Suprapubic skin (tissue), 4 donors: ENCODE measurements at places on chromosomes 5 and 9. TPM values are rescaled to one million over a fixed set of nuclear protein-coding genes. Genes with fewer than 3 reads are reported as not detected.

DNA sequence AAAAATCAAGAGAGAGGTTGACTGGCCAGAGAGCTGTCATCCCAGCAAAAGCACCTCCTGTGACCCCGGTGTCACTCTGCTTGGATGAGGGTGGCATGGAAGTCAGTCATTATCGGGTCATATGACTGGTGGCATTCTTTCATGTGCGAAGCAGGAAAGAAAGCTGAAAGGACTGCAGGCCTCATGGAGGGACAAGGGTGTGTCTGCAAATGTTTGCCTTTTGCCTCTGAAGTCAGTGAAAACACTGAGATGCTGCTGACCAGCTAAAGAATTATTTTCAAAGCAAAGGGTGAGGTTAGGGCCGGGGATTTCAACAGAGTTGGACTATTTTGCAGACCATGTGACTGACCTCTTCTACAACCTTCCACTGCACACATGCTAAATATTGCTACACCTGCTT, 298.3 kb downstream of the CSNK1G3 start:
- no peak for DNase-seq

DNA sequence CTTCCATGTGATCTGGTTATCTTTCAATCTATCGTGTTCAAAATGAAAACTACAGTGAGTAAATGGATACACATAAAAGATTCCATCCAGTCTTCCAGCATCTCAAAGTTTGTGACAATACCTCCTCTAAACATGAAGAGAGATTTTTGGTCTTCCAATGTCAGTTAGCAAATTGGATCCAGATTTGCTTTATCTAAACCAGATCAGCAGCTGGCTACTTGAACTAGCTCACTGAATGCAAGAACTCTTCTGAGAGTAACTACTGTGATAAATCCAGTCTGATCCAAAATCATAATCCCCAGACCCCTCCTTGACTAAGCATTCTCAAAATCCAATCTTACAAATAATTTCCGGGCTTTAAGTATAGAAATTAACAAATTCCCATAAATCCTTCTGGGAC, 2177.9 kb upstream of the C9orf72 start:
- DNase-seq: no peak

DNA sequence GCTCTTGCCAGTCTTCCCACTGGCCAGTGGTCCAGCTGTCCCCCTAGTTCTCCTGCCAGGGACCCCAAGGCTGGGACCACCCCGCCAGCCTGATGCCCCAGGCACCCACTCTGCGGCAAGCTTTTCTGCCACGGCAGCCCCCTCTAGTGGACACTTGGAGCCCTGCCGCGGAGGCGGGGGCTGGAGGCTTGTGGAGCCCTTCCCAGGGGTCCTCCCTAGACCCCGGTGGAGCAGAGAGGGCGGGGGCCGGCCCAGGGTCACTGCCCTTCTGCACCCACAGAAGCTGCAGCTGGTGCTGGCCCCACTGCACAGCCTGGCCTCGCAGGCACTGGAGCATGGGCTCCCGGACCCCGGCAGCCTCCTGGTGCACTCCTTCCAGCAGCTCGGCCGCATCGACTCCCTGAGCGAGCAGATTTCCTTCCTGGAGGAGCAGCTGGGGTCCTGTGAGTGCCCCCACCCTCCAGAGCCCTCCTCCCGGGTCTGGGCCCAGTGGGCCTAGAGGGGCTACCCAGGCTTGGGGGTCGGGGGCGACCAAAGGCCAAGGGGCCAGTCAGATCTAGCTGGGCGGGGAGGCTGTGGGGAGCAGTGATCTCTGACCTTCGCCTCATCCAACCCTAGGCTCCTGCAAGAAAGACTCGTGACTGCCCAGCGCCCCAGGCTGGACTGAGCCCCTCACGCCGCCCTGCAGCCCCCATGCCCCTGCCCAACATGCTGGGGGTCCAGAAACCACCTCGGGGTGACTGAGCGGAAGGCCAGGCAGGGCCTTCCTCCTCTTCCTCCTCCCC, 9.1 kb downstream of the EGFL7 start:
- DNase-seq: no peak

- no peak for DNase-seq
These were observed 272.5 kb downstream of the EPB41L4A start for GRCh38 chr5:112146323-112147226.

DNA sequence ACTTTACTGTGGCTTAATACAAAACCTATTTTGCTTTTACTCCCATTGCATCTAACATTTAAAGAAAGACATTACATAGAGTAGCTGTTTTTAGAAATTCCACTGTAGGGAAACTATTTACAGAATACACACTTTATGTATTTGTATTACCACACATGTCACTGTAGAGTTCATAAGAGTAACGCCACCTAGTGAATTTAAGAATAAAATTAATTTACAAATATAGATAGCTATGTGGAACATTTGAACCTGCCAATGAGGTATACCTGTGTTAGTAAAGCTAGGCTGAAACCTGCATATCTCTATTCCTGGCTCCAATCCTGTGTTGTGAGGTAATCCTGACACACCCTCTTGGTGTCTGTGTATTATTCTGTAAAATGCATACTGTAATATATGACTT, 234.4 kb downstream of the MAST4 start:
- DNase-seq: no peak

- DNase-seq: no peak
These were observed 590.2 kb upstream of the MEF2C start for GRCh38 chr5:89473196-89473595.

GRCh38 chr9:21830589-21830988, 28.2 kb downstream of the MTAP start:
- DNase-seq: no peak

DNA sequence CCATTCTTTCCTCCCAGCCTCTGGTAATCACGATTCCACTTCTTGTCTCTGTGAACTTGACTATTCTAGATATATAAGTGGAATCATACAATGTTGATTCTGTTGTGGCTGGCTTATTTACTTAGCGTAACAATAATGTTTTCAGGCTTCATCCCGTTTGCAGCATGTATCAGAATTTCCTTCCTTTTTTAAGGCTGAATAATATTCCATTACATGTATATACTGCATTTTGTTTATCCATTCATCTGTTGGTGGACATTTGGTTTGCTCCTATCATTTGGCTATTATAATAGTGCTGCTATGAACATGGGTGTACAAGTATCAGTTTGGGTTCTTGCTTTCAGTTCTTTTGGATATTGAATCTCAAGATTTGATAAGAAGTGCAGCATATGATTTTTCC, 239.7 kb upstream of the ZNF608 start:
- DNase-seq: no peak

The SGCD gene
- 5.7 TPM for total RNA-seq

The LRRC19 gene
- not detected for total RNA-seq

The CFAP90 gene
- 1.4 TPM for total RNA-seq

GRCh38 chr9:103649086-103649485, 445.0 kb upstream of the SMC2 start:
- no peak for DNase-seq

GRCh38 chr9:105969636-105970035, 275.3 kb downstream of the TMEM38B start:
- no peak for DNase-seq

DNA sequence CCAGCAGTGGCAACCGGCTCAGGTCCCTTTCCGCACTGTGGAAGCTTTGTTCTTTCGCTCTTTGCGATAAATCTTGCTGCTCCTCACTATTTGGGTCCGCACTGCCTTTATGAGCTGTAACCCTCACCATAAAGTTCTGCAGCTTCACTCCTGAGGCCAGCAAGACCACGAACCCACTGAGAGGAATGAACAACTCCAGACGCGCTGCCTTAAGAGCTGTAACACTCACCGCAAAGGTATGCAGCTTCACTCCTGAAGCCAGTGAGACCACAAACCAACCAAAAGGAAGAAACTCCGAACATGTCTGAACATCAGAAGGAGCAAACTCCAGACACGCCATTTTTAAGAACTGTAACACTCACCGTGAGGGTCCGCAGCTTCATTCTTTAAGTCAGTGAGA, 103.5 kb downstream of the GLIS3 start:
- no peak for DNase-seq
